ENCODE measurements at places on chromosomes 16 and 17.

GRCh38 chr17:78759203-78759968, 22.7 kb downstream of the CYTH1 start:
- DNase-seq: peak; percentile 19

DNA sequence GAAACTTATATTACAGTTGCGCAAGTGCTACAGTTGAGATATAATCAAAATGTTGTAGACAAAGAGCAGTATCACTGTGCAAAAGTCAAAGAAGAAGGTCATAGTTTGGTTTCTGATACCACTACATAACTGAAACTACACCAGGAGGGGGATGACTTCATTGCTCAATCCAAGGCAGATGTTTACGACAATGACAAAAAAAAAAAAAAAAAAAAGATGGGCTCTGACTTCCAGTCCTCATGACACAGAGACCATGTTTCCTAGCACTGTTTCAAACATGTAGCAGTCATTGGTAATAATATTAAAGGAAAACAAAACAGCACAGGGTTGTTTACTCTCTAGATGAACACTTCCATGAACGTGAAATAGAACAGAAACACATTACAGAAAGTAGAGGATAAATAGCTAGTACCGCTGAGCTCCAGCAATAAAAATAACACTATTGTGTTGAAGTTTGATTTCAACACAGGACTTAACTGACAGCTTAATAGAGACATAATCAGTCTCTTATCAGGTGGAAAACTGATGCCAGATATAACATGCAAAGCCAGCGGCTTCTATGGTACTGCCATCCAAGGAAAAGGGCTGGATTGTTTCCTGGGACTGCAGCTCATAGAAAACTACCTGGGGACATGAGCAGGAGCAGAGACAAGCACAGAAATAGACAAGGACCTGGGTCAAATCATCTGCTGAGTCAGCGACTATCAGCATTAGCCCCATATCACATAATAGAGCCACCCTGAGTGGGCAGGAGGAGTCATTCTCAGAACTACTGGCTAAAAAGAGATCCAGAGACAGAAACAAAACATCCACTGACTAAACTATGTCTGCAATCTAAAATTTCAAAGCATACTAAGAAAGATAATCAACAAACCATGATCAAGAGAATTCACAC, 463.6 kb upstream of the SOX9 start:
- no peak for DNase-seq

- DNase-seq: no peak
Observed at GRCh38 chr17:71486261-71486660, 634.6 kb upstream of the SOX9 start.

DNA sequence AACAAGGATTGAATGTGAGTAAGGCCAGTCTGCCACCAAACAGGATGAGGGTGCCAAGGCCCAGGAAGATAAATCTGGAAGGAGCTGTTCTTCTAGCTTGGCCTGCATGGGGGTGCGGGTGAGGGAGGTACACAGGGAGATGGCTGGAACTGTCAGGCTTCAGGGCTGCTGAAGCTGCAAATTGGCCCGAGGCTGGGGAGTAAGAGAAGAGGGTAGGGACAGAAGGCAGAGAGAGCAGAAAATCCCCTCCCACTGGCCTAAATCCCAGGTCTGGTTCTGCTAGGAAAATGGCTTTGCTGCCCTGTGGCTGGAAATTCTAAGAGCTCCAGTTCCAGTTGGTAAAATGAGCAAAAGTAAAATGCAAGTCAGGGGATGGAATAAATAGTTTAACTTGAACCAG, 87.9 kb downstream of the CCDC182 start:
- DNase-seq: no peak

GRCh38 chr16:81473558-81473957, 28.9 kb downstream of the CMIP start:
- DNase-seq: no peak

DNA sequence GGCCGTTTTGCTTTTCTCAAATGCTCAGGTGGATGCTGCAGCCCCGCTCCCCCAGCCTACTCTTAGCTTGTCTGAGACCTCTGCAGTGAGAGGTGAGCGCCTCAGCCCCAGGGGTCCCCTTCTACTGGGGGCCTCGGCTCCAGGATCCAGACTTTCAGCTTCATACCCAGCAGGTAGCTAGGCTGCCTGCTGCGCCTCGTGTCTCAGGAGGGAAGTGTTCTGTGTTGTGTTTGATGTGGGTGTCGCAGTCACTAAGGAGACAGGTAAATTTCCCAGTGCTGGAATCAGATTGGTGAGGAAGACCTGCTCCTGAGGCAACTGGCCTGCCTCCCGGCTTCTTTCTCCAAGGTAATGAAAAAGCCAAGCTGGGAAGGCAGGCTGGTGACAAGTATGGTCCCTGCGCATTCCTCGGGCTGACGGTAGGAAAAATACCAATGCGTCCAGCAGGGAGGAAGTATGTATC, 604.0 kb upstream of the SALL1 start:
- no peak for DNase-seq

GRCh38 chr16:11757671-11758545, 15.3 kb upstream of the TXNDC11 start:
- peak; percentile 20 for DNase-seq

- no peak for DNase-seq
Observed at GRCh38 chr16:21987498-21987897, 13.4 kb downstream of the PDZD9 start.

DNA sequence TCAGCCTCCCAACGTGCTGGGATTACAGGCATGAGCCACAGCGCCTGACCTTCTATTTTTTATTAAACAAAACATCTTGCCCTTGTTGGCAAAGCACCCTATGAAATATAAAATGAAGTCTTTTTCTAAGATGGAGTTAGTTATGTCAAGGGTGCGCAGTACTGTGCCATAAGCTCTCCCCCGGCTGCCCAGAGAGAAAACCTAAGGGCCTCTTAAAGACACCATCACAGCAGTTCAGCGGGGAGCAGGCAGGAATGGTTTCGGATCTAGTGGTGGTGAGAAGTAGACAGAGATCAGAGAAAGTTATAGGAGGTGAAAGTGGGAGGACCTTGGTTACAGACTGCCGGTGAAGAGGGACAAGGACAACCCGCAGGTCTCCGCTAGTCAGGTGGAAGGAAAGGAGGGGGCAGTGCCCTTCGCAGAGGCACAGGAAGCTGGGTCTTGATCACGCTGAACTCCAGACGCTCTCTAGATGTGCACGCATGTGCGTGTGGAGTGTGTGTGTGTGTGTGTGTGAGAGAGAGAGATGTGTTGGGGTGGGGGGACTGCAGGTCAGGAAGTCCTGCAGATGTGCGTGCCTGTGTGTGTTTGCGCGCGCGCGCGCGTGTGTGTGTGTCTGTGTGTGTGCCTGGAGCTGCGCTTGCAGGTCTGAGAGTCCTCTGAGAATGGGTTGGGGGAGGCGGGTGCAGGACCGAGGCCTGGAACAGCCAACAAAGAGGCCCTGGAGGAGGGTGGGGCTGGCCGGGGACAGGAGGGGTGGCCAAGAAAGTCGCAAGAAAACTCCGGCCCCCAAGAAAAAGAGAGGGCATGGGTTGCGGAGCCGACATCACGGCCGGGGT, 748 bp upstream of the CMTM3 start:
- DNase-seq: peak; percentile 64

All from fibroblast of skin of scalp (primary cell).